Sigmoid colon (tissue), 7 donors: ENCODE measurements at places on chromosomes 5 and 9. TPM values are rescaled to one million over a fixed set of nuclear protein-coding genes. Genes with fewer than 3 reads are reported as not detected.

GRCh38 chr5:162487528-162488525, 420.3 kb downstream of the GABRG2 start:
- DNase-seq = no peak

The ROPN1L gene
- total RNA-seq = 1.9 TPM

- DNase-seq = no peak
Observed at GRCh38 chr5:40877371-40877988, 31.8 kb upstream of the C7 start.

The STRBP gene
- total RNA-seq = 13.3 TPM

The PCAT7 gene
- not detected for total RNA-seq

GRCh38 chr5:57613741-57614140, 131.1 kb upstream of the ACTBL2 start:
- no peak for DNase-seq

GRCh38 chr9:127683723-127684122, 23.1 kb upstream of the CFAP157 start:
- no peak for DNase-seq

The C5orf58 gene
- total RNA-seq = not detected

- no peak for DNase-seq
Observed at GRCh38 chr5:39274398-39275085, 55.2 kb upstream of the FYB1 start.

DNA sequence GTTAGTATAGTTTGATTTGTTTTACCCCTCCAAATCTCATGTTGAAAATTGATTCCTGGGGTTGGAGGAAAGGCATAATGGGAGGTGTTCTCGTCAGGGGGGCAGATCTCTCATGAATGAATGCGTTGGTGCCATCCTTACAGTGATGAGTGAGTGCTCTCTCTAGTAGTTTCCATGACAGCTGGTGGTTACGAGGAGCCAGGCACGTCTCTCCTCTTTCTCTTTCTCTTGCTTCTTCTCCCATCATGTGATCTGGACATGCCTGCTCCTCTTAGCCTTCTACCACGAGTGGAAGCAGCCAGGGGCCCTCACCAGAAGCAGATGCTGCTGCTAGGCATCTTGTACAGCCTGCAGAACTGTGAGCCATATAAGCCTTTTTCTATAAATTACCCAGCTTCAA, 454.1 kb downstream of the EFNA5 start:
- no peak for DNase-seq

DNA sequence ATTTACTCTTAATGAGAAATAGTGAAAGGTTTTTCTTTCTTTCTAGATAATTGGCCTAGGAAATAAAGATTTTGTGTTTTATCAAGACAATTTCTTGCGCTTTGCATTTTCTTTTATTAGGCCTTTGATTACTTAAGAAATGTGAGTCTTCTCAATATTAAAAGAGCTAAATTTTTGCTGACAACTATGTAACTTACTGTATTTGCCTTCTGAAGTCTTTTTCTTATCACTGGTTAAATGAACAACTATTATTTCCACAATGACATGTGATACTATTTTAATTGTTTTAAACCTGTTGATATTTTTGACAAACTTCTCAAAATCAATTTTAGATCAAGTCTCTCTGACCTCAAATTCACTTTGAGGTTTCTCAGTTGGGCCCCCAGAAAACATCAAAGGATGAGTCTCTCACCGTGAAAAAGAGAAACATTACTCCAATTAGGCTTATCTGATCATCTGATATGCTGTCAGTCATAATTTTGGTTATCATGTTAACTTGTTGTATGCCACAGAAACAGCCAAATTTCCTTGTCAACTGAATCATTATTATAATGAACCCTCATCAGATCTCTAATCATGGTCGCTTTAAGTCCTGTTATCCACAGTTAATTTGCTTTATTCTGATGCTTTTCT, 48.8 kb downstream of the RAPGEF1 start:
- DNase-seq = no peak

DNA sequence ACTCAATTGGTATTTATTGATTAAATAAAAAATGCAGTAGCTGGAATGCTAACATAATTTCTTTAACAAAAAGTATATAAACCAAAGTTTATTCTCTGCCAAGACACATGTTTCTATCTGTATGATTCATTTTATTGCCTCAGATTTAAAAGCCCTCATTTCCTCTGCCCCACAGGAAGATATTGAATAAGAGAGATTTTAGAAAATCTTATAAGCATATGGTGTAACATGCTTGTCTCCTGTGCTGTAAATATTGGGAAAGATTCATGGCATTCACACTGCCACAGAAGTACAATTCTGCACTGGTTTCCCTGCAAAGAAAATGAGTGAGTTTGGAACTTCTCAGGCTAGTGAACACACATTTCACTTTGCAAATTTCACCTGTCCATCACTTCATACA, 134.9 kb upstream of the FBXL7 start:
- DNase-seq = no peak

GRCh38 chr9:88184976-88185375, 46.7 kb upstream of the SPATA31C2 start:
- DNase-seq = no peak

DNA sequence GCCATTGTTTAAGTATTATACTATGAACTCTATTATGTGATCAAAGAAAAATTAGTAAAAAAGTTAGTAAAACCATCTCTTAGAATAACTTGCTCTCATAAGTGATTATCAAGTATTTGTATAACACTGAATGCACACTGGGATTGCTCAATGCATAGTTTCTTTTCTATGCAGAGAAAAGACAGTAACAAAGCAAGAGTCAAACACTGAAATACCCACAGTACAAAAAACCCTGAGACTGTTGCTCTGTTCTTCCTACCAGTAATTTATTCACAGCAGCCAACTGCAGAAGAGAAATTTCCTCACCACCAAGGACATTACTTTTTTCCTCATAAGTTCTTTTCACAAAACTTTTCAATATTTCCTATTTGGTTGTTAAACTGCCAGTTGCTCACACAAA, 634.4 kb downstream of the DTWD2 start:
- no peak for DNase-seq

The VCAN gene
- 47.1 TPM for total RNA-seq

GRCh38 chr9:19631181-19631580, 157.7 kb downstream of the SLC24A2 start:
- DNase-seq = no peak
